Endodermal cell (in vitro differentiated cells): ENCODE measurements at places on chromosomes 4 and X. TPM values are rescaled to one million over a fixed set of nuclear protein-coding genes. Genes with fewer than 3 reads are reported as not detected.

DNA sequence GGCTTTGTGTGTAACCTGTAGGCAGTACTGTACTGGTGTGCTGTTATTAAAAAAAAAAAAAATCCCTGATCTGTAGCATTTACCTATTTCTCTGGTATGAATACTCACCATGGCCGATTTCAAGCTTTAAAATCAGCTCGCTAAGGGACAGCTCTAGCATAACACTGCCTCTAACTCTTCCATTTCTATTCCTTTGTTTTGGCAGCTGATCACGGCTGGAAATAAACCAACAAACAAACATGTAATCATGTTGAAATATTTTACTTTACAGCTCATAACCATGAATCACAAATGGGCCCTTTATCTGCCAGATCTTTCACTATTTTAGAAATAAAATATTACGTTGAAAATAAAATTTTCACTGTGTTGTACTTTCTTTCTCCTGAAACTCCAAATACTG lies 60.5 kb upstream of the IL15 start:
- no peak for DNase-seq
- H3K4me1 ChIP-seq, result no peaks in the 10 kb centered on the region
- H3K4me3 ChIP-seq, result no peak overlapping the region
- no peak overlapping the region for H3K27ac ChIP-seq
- no peaks in the 10 kb centered on the region for H3K36me3 ChIP-seq
- H3K27me3 ChIP-seq, result no peaks in the 10 kb centered on the region

DNA sequence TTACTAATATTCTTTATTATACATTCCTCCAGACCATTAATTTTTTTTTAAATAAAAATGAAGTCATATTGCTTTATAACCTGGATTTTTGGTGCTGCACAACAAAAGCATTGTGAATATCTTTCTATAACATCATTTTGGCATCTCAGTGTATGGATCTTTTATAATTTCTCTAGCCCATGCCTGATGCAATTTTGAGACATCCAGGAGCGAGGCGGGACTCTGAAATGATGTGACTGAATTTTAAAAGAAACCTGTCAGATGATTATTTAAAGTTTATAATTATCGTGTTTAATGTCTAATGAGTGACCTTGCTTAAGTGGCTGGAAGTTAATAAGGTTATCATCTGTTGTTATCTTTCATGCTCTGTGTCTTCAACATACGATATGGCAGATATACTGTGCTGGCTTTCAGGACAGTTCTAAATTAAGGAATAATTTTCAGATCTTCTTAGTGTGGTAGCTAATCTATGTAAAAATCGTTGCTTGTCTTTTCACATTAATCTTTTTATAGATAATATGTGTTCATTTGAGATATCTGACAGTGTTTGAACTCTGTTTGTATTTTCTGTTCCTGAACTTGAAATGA lies 58.8 kb downstream of the KIT start:
- H3K4me1 ChIP-seq, result no peaks in the 10 kb centered on the region
- no peak for DNase-seq
- no peaks in the 10 kb centered on the region for H3K27me3 ChIP-seq
- H3K4me3 ChIP-seq, result no peak overlapping the region
- H3K27ac ChIP-seq, result no peak overlapping the region

DNA sequence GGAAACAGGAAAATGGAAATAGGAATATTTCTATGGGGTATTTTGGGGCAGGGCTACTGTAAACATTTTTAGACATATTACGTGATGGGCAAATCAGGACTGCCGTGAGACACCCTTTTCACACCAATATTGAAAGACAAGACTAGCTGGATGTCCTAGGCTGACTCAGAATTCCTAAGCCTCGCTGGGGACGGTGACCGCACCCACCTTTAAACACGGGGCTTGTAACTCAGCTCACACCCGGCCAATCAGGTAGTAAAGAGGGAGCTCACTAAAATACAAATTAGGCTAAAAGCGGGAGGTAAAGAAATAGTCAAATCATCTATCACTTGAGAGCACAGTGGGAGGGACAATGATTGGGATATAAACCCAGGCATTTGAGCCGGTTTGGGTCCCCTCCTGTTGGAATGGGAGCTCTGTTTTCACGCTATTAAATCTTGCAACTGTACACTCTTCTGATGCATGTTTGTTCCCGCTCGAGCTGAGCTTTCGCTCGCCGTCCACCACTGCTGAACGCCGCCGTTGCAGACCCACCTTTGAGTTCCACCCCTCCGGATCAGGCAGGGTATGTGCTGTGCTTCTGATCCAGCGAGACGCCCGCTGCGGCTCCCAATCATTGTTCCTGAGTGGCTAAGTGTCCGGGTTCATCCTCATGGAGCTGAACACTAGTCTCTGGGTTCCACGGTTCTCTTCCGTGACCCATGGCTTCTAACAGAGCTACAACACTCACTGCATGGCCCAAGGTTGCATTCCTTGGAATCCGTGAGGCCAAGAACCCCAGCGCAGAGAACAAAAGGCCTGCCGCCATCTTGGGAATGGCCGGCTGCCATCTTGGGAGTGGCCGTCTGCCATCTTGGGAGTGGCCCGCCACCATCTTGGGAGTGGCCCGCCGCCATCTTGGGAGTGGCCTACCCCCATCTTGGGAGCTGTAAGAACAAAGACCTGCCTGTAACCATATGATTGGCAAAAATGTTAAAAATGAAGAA lies 152.6 kb downstream of the CRLF2 start:
- H3K27ac ChIP-seq, result no peak overlapping the region
- H3K36me3 ChIP-seq, result no peaks in the 10 kb centered on the region
- DNase-seq, result no peak
- no peak overlapping the region for H3K4me3 ChIP-seq

DNA sequence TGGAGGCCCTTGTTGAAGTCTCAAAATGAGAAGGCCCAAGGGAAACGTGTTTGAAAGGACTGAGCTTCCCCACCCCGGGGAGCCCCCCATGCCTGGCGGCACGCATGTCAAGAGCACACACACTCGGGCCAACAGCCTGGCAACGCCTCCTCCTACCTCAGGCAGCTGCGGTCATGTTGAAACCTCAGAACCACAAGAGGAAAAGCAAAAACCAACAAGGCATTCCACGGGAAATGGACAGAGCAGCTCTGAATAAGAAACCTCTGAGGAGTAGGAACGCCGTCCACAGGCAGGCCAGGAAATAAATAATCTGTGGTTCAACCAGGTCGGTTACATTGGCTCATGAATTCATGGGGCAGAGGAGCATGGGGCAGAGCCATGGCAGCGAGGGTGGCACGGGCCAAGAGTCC lies 95.7 kb upstream of the AFAP1 start:
- H3K27me3 ChIP-seq, result no peaks in the 10 kb centered on the region
- H3K4me1 ChIP-seq, result no peaks in the 10 kb centered on the region
- DNase-seq, result no peak

- DNase-seq, result no peak
- H3K27ac ChIP-seq, result peak overlapping the region; percentile 97
- H3K27me3 ChIP-seq, result no peaks in the 10 kb centered on the region
- H3K36me3 ChIP-seq, result peaks cover 17% of the 10 kb centered on the region
Measured at GRCh38 chr4:128288689-128289106, 1.1 kb upstream of the PGRMC2 start.

DNA sequence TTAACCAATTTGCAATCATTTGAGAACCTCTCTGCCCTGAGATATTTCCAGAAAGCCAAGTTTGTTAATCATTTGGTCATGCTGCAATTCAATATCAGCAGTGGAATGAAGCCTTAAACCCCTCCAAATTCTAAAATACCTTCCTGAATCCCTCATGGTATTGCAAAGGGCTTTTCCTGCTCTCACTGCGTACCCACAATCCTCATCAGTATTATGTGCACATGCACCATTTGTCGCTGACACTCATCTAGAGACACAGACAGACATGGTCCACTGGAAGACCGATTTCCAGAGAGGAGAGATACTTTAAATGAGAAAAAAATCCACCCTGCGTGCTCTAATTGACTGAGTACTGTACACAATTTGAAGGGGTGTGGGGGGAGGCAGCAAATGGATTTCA lies 104.4 kb downstream of the GPC3 start:
- no peaks in the 10 kb centered on the region for H3K27me3 ChIP-seq
- DNase-seq, result no peak
- H3K4me3 ChIP-seq, result no peak overlapping the region
- H3K27ac ChIP-seq, result no peak overlapping the region

DNA sequence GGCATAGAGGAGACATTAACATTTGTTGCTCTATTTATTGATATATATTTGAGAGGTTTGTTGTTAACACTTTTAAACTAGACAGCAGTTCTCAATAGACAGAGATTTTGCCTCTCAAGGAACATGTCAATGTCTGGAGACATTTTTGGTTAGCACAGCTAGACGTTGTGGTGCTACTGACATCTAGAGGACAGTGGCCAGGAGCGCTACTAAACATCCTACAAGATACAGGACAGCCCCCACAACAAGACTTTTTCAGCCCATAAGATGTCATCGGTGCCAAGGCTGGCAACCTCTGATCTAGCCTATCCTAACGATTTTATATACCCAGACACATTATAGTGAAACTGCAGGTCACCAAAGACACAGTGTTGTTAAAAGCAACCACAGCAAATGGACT lies 18.4 kb upstream of the CTSO start:
- H3K4me3 ChIP-seq, result no peak overlapping the region
- DNase-seq, result peak; percentile 59
- H3K27me3 ChIP-seq, result no peaks in the 10 kb centered on the region
- no peaks in the 10 kb centered on the region for H3K36me3 ChIP-seq
- H3K4me1 ChIP-seq, result no peaks in the 10 kb centered on the region

DNA sequence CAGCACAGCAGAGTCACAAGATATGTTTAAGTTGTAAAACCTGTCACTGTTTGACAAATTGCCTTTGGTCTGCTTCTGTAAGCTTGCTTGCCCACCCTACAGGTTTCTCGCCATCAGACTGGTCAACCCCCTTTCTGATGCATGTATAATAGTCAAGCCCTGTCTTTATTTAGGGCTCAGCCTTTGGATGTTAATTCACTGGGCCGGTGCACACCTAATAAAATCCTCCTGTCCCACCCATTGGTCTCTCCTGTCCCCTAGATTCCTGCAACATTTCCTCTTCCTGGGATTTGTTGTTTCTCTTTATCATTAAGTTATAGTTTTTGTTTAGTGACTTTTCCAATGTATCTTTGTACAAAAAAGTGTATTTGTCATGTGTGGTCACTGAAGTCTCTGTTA lies 38.2 kb downstream of the GLUD2 start:
- DNase-seq, result no peak
- H3K4me3 ChIP-seq, result no peak overlapping the region
- H3K27ac ChIP-seq, result no peak overlapping the region
- no peaks in the 10 kb centered on the region for H3K36me3 ChIP-seq
- no peaks in the 10 kb centered on the region for H3K27me3 ChIP-seq

GRCh38 chrX:19864736-19865135 lies 22.7 kb downstream of the SH3KBP1 start:
- H3K27ac ChIP-seq, result no peak overlapping the region
- no peaks in the 10 kb centered on the region for H3K27me3 ChIP-seq
- no peak for DNase-seq
- no peak overlapping the region for H3K4me3 ChIP-seq
- H3K4me1 ChIP-seq, result no peaks in the 10 kb centered on the region

GRCh38 chr4:112939901-112940300 lies 109.6 kb upstream of the ANK2 start:
- no peak for DNase-seq
- H3K36me3 ChIP-seq, result peaks cover 23% of the 10 kb centered on the region
- H3K4me3 ChIP-seq, result no peak overlapping the region
- no peaks in the 10 kb centered on the region for H3K27me3 ChIP-seq

- H3K27me3 ChIP-seq, result no peaks in the 10 kb centered on the region
- no peaks in the 10 kb centered on the region for H3K4me1 ChIP-seq
- no peak overlapping the region for H3K27ac ChIP-seq
- H3K4me3 ChIP-seq, result no peak overlapping the region
Measured at GRCh38 chr4:13007802-13008470, 476.2 kb downstream of the RAB28 start.

GRCh38 chr4:53590187-53590586 lies 1.1 kb downstream of the LNX1 start:
- H3K4me3 ChIP-seq, result no peak overlapping the region
- no peaks in the 10 kb centered on the region for H3K27me3 ChIP-seq
- no peak for DNase-seq
- H3K27ac ChIP-seq, result no peak overlapping the region
- H3K36me3 ChIP-seq, result no peaks in the 10 kb centered on the region

DNA sequence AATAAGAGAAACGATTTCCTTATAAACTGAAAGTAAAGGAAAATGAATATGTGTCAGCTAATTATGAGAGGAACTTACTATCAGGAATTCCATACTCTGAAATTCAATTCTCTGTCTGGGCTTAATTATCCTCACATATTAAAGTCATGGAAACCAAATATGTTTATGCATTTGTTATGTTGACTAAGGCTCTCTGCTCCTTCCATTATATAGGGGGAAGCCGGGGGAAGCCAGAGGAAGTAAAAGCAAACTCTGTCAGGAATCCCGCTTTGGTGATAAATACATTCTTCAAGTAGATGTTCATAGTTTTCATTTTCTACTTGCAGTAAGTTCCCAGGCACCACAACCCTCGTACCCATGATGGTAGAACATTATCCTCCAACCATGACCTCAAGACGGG lies 142.8 kb upstream of the VCX2 start:
- no peaks in the 10 kb centered on the region for H3K4me1 ChIP-seq
- no peak overlapping the region for H3K27ac ChIP-seq
- DNase-seq, result no peak
- H3K36me3 ChIP-seq, result no peaks in the 10 kb centered on the region
- H3K27me3 ChIP-seq, result no peaks in the 10 kb centered on the region

DNA sequence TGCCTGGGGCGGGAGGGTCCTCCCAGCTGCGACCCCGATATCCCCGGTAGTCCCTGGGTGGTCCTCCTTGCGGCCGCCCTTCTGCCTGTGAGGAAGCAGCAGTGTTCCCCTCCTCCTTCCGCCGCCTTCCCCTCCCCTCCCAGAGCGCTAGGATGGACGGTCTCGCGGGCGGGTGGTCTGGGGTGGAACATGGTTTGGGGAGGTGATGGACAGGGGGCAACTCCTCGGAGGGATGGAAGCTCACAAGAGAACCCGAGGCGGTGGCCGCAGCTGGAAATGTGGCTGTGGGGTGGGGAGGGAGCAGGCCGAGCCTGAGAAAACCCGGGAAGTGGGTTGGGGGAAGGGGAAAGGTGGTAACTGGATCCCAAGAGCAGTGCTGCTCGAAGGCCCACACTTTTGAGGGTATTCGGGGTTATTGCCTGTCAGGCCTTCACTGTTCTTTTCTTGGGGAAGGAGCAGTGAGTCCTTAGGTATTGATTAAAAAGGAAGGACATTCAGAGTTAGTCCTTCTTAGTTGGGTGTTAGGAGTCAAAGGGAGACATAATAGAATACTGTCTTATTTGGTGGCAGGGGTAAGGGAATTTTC lies 581 bp downstream of the UBE2K start:
- no peaks in the 10 kb centered on the region for H3K4me1 ChIP-seq
- no peaks in the 10 kb centered on the region for H3K27me3 ChIP-seq
- peak; percentile 86 for DNase-seq
- peak overlapping the region; percentile 100 for H3K4me3 ChIP-seq
- H3K36me3 ChIP-seq, result peaks cover 14% of the 10 kb centered on the region
- H3K27ac ChIP-seq, result peak overlapping the region; percentile 96

Gene REELD1
- 0.13 TPM in 1 of 2 replicates, not detected in the other for total RNA-seq

Gene DIPK2B
- total RNA-seq, result not detected in 2 replicates

Gene CXCL10
- not detected in 3 replicates for total RNA-seq
